ENCODE measurements at places on chromosomes 5 and 9.

DNA sequence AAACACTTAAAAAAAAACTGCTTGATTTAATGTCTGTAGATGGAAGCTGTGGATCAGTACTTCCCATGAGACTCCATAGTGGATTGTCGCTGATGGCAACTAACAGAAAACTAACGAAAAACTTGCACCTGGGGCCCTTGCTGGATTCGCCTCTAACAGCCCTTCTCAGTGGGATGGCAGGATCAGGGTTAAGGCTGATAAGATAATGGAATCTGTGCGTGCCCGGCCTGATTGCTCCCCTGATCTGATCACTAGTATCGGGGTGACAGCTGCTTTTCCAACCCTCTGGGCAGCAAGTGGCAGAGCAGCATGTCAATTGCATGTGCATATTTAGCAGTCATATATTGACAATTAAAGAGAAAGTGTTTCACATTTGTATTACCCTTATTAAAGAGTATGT lies 185.8 kb upstream of the ELAVL2 start:
- DNase-seq = no peak

GRCh38 chr9:120916588-120916987 lies 10.0 kb downstream of the TRAF1 start:
- no peak for DNase-seq

GRCh38 chr9:76615177-76615603 lies 149.0 kb upstream of the PCA3 start:
- no peak for DNase-seq

- peak; percentile 8 for DNase-seq
Measured at GRCh38 chr9:6896562-6896961, 138.8 kb downstream of the KDM4C start.

GRCh38 chr5:178940569-178941360 lies at the start of gene ZNF454:
Gene ZNF454, plus strand, starts transcription at chr5:178941198. Its CDS starts 1,594 bp downstream, at chr5:178942792.
- no peak for DNase-seq

DNA sequence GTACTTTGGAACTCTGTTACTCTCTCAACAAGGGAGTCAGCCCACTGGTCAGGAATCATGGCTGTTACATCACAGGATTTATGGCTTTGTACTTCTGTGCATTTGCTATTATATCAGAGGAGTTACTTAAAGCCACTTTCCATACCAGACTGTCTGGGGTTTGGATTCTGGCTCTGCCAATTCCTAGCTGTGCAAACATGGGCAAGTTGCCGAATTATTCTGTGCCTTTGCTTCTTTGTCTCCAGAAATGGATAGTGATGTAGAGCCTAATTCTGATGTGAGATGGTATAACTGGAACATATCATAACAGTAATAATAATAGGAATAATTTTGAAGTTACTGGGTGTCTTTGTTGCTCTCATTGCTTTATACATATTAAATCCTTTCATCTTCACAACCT lies 1047.3 kb upstream of the SEMA6A start:
- no peak for DNase-seq

- DNase-seq = no peak
Measured at GRCh38 chr9:137070906-137071275, 534 bp upstream of the SAPCD2 start.

- DNase-seq = no peak
Measured at GRCh38 chr5:64144425-64145215, 21.0 kb upstream of the RNF180 start.

DNA sequence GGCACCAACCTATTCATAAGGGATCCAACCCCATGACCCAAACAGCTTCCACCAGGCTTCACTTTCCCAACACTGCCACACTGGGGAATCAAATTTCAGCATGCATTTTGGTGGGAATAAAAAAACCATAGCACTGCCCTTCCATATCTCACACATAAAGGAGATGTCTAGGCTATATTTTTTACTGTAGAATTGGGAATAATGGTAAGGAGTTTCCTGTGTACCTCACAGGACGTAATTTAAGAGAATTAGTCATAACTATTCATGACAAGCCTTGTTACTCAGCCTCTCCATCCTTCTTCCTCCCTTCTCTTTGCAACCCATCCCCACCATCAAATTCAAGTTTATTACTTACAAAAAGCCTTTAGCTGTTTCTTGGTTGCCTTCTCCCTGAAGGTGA lies 352.1 kb downstream of the MLLT3 start:
- no peak for DNase-seq

GRCh38 chr9:83313781-83314180 lies 224.4 kb downstream of the FRMD3 start:
- DNase-seq = no peak

- DNase-seq = no peak
Measured at GRCh38 chr5:90987726-90988125, 395.4 kb downstream of the ARRDC3 start.

DNA sequence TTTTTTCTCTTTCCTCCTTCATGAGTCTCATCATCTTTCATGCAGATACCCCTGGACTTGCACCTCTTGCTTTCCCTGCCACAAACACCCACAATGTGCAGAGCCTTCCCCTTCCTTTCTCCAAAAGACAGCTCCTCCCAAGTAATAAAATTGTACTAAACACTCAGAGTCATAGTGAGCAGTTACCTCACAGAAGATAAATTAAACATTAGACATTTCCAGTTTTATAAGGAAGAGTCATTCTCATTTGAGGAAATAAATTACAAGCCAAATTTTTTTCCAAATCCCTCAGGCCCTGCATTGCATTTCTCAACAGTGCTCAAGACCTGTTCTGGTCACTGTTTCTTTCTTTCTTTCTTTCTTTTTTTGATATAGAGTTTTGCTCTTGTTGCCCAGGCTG lies 131.5 kb downstream of the ATPSCKMT start:
- no peak for DNase-seq

DNA sequence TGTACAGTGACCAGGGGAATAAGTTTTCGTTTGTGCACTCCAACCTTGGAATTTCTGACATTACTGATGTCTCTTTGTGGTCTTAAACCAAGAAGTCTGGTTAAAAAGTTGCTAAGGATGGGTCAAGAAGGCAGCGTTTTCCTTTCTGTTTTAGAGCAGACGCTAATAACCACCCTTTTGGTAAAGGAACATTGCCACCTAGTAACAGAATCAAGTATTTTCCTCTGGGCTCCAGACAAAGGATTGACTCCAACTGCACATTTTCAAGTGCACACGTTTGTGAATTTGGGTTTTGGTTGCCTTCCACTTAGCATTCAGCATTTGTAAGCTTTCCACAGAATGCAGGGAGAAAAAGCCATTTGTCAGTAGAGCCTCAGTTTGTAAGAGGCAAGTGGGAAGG lies 22.2 kb upstream of the CEP78 start:
- no peak for DNase-seq

- DNase-seq = no peak
Measured at GRCh38 chr9:101877439-101877838, 139.0 kb upstream of the GRIN3A start.

DNA sequence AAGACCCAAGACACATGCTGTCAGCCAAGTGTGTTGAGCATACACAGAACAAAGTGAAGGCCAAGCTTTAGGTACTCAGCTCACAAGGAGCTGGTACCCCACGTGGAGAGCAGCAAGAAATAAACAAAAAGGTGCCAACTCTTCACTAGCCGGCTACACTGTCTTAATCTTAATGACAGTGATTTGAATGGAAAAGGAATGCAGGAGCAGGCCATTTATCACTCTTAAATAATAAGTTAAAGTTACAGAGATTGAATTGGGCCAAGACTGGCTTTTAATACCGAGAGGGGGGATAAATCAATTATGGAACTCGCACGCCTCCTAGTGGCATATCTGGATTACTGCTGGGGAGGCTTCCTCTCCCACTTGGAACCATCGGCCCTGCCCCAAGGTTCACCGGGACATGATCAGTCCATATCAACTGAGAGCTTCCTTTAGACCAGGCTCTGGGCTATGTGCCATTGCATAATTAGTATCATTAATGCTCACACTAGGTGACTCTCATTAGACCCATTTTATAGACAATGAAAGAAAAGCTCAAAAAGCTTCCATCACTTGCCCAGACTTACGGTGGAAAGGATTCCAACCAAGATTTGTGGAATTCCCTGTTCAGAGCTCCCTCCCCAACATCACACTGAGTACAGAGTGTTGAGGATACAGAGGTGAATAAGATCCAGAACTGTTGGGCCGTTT lies 94.0 kb downstream of the ACTL7B start:
- peak; percentile 63 for DNase-seq

- no peak for DNase-seq
Measured at GRCh38 chr9:13915131-13915530, 398.8 kb downstream of the NFIB start.

DNA sequence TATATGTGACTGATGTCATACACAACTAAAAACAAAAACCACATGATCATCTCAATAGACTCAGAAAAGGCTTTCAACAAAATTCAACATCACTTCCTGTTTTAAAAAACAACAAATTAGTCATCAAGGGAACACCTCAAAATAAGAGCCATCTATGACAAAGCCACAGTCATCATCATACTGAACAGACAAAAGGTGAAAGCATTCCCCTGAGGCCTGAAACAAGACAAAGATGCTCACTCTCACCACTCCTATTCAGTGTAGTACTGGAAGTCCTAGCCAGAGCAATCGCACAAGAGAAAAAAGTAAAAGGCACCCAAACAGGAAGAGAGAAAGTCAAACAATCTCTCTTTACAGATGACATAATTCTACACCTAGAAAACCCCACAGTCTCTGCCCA lies 893.5 kb upstream of the EDIL3 start:
- no peak for DNase-seq

GRCh38 chr5:96984506-96985192 lies 48.8 kb downstream of the LNPEP start:
- DNase-seq = no peak

DNA sequence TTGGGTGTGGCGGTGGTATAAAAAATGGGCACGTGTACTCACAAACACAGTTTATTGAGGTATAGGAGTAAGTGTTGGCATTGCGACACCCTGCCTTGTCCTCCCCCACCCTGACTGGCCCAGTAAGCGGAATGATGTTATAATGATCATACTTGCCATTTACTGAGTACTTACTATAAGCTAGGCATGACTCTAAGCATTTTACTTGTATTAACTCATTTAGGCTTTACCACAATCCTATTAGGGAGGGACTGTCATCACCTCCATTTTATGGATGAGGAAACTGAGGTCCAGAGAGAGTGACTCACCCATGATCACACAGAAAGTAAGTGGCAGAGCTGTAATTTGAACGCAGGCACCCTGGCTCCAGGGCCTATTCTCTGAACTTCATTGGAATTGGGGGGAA lies 2.3 kb downstream of the SMIM3 start:
- DNase-seq = no peak

DNA sequence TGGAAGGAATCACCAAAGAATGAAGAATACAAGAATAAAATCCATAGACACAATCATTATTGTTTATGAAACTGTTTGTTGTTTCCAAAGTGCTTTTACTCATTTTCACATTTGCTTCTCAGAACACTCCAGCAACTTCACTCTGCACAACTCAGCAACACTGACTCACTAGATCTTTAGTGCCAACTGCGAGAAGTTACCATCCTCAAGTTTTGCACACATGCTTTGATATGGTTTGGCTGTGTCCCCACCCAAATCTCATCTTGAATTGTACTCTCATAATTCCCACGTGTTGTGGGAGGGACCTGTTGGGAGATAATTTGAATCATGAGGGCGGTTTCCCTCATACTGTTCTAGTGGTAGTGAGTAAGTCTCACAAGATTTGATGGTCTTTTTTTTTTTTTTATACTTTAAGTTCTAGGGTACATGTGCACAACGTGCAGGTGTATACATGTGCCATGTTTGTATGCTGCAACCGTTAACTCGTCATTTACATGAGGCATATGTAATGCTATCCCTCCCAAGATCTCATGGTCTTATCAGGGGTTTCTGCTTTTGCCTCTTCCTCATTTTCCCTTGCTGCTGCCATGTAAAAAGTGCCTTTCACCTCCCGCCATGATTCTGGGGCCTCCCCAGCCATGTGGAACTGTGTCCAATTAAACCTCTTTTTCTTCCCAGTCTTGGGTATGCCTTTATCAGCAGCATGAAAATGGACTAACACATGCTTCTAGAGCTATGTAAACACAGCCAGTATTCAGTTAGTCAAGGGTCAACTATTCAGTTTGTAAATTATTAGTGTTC lies 36.9 kb downstream of the CLINT1 start:
- peak; percentile 21 for DNase-seq

DNA sequence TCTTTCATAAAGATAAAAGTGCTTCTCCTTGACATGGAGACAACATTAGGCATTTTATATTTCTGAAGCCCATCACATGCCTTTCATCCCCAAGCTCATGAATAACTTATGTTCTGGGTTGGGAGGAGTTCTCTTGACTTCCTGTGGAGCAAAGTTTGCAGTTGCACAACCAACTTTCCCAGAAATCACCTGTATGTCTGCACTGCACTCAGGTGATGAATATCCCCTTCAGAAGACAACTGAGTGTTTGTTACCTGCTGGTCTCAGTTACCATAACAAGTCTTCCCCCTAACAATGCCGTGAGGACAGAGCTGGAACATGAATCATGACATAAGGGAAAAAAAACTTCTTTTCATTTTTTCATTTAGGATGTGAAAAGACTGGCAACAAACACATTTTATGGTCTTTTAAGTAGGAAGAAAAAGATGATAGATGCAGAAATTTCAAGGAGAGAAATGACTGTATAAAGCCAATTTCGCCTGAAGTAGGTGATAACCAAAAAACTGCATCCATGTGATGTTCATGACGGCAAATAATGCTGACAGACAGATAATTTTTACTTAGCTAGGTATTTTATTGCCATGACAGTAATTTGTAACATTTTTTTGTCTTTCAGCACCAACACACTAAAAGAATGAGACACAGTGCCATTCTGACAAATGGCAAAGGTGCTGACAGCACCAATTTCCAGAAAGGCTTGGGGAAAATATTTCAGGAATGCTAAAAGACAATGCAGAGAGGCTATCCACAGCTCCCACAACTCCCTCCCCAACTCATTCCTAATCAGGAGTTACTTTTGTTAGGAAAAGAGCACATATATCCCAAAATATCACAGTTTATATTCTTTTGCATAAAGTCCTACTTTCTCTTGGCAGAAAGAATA lies 656.3 kb downstream of the PRELID2 start:
- DNase-seq = no peak

GRCh38 chr5:37738057-37738691 lies 101.7 kb downstream of the GDNF start:
- DNase-seq = peak; percentile 14

- no peak for DNase-seq
Measured at GRCh38 chr9:8736805-8737204, 937.2 kb upstream of the DMAC1 start.

GRCh38 chr9:133002147-133003070 lies 23.9 kb downstream of the GFI1B start:
- DNase-seq = no peak

DNA sequence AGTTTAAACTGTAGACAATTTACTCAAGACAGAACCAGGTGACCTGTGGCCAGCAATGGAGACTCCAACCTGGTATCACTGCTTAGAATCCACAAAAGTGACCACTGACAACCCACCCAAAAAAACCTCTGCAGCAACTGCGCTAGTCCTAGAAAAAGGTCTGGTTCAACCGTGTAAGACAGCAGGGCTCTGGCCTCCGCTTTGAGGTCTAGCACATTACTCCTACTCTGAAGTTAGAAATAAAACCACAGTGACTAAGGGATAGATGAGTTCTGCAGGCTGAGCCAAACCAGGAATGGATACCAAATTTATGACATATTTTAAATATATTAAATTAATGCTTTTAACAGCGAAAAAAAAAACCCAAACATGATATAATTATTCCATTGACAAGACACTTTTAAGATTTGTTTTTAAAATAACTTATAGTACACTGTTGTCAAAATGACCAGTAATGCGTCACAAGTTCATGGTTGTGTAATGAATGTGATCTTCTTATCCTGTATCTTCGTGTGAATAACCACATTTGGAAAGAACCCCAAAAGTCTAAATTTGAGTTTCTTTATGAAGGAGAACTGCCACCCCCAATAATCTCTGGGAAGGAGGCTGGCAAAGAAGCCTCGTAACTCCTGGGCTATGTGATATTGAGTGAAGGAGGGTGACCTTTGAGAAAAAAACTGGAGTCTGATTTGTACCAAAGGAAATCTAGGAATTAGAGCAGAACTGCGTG lies 101.9 kb upstream of the SLC44A1 start:
- DNase-seq = no peak
